ENCODE measurements at places on chromosomes 7 and 10.

- DNase-seq: no peak
Measured at GRCh38 chr10:96074776-96075175, 31.4 kb downstream of the CCNJ start.

DNA sequence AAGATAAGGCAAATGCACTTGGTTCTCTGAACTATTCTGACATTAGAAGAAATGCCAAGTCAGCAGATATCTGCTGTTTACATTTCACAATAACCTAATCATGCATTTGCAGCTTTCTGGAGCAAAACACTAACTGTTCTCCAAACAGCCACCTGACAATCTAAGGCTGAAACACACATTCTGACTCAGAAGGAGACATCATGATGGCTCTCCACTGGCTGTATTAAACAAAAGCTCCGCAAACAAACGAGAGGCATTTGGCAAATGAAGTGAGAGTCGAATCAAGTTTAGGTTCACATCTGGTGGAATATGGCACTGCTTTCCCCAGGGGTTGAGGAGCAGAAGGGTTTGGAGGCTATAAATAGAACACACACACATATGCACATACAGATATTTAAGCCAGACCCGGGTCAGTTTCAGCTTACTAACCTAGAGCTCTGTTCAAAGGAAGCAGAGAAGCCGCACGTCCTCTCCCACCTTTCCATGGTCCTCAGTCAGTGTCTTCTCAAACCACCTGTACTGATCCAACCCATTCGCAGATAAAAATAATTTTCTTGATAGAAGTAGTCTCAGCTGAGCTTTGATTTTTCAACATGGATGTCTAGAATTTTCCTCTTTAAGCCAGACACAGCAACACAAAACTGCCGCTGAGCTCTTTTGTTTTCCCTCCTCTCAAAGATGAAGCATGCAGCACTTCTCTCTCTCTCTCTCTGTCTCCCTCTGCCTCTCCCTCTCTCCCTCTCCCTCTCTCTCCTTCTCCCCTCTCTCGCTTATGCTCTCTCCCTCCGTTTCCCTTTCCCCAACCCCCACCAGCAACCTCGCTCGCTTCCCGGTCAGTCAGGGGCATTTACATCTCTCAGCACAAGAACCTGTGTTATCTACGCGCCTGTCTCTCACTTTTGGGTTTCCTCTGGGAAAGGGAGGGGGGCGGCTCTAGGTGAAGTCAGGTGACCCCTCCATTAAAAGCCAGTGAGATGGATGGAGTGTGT is 682.8 kb downstream of the MAGI2 start:
- DNase-seq: no peak

DNA sequence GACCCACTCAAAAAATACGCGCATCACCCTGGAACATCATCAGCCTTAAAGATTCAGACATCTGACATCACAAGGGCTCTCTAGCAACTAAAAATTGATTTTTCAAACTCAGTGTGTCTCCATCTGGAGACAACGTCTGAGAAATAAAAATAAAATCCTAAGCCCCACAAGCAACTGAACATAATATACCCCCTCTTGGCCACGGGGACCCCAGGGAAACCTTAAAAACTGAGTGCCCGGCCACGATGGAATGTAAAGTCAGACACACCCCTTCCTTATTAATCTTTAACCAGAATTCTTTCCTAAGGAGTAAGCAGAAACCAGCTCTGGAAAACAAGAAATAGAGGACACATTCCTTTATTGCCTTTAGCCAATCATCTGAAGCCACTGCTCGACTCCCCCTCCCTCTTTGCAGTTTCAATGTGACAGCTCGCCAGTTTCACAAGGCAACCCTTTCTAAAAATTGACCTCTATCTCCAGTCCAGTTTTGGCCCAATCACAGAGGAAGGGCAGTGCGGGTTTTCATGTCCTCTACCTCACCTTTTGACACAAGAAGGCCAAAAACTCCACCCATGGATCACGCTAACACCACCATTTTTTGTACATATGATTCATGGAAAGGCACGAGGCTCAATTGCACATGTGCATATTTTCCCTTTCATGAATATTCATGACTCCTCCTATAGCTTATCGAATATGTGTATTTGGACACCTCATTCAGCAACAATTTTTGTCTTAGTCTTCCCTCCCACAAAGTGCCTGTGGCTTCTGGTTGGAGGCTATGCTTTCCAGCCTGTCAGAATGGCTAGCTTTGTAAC is 24.2 kb downstream of the IFIT3 start:
- no peak for DNase-seq

DNA sequence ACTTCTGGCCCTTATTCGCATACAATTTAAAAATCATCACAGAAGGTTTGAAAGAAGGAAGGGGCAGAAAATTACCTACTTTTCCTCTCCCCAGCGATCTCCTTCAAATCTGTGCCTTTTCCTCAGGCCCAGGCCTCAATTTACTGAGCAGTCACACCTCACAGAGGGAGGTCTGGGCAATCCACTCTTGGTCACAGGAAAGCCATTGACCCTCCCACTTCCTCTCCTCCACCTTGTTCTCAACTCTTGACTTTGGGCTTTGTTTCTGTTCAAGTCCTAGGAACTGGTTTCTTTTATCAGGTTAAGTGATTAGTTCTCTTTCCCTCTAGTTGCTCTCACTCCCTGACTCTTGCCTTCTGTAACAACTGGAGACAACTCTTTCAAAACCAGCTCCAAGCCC is 37.0 kb upstream of the ATRNL1 start:
- no peak for DNase-seq

- DNase-seq: no peak
Measured at GRCh38 chr10:5125315-5126044, 31.3 kb downstream of the AKR1C3 start.

DNA sequence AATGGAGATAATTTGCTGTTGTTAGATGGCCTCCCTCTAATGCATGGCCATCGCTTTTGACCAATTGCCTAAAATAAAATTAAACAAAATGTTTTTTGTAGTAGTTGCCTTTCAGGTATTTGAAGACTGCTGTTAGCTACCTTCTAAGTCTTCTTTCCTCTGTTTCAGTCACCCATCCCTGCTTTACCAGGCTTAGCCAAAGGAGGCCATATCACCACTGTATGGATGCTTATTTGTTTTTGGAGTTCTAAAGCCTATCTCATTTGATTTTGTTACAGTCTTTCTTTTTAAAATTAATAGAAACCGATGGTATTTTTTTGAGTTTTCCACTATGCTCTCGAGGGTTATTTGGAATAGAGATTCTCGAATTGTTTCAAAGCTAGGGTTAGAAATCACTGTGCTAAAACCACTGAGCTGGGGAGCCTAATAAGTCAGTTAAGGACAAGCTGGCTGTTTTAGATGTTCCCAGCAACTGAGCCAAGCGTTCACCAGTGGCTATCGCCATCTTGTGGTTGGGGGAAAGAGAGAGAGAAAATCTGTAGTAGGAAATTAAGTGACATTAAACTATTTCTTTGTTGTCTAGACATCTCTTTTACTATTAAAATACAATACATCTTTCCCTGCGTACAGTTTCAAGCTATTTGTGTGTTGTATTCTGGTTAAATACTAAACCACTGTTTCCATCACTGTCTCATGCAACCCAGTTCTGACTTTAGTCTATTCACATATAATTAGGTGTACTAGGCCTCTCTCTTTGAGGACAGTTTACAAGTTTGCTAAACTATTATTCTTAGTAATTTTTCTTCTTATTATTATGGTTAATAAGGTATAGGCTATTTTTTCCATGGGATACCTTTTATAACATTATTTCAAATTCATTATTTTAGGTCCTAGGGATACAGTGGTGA is 52.2 kb downstream of the GPR158 start:
- no peak for DNase-seq

GRCh38 chr7:28191751-28192150 is 11.2 kb upstream of the JAZF1 start:
- DNase-seq: no peak

- DNase-seq: no peak
Measured at GRCh38 chr10:60644436-60645130, 133.7 kb upstream of the CDK1 start.

- DNase-seq: no peak
Measured at GRCh38 chr7:105622106-105622731, 40.9 kb upstream of the EFCAB10 start.

- DNase-seq: no peak
Measured at GRCh38 chr10:16182144-16182543, 254.7 kb upstream of the PTER start.

GRCh38 chr10:10432296-10433035 is 585.2 kb upstream of the CELF2 start:
- DNase-seq: no peak

All from stimulated activated CD4-positive, alpha-beta T cell treated with anti-CD3 and anti-CD28 coated beads, Interleukin-2, amount 100 ng/mL, for 4 hours (primary cell).